ENCODE measurements at places on chromosomes 6 and 20. TPM values are rescaled to one million over a fixed set of nuclear protein-coding genes. Genes with fewer than 3 reads are reported as not detected.
A peak's percentile ranks its signal among the peaks of the same experiment; 100 is the strongest.

Gene HLA-DQB2
- total RNA-seq: not detected

Gene KCNG1
- 2.3 TPM for total RNA-seq

Gene C6orf118
- not detected for total RNA-seq

Gene PLEKHG1
- 19.8 TPM for total RNA-seq

DNA sequence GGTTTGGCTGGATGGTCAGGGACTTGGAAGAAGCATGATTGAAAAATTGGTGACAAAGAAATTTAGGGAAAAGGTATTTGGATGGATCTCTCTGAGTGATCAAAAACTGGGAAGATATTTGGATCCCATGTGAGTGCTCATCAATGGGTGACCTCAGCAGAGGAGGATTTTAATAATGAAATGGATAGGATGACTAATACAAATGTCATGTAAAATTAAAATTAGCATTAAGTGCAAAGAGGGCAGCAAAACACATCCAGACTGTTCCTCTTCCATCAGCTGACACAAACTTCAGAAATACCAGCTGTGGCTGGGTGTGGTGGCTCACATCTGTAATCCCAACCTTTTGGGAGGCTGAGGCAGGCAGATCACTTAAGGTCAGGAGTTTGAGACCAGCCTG is 151.7 kb downstream of the THBS2 start:
- DNase-seq: no peak

- DNase-seq: no peak
Measured at GRCh38 chr6:106112433-106112832, 26.3 kb downstream of the PRDM1 start.

DNA sequence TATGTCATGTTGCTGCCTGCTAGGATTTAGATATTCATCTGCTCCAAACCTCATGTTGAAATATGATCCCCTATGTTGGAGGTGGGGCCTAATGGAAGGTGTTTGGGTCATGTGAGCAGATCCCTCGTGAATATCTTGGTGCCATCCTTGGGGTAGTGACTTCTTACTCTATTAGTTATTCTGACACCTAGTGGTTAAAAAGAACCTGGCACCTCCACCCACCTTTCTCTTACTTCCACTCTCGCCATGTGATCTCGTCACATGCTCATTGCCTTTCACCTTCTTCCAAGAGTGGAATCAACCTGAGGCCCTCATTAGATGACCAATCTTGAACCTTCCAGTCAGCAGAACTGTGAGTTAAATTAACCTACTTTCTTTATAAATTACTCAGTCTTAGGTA is 549.4 kb upstream of the SYNCRIP start:
- DNase-seq: no peak

GRCh38 chr6:48147051-48147450 is 36.1 kb upstream of the PTCHD4 start:
- DNase-seq: no peak

DNA sequence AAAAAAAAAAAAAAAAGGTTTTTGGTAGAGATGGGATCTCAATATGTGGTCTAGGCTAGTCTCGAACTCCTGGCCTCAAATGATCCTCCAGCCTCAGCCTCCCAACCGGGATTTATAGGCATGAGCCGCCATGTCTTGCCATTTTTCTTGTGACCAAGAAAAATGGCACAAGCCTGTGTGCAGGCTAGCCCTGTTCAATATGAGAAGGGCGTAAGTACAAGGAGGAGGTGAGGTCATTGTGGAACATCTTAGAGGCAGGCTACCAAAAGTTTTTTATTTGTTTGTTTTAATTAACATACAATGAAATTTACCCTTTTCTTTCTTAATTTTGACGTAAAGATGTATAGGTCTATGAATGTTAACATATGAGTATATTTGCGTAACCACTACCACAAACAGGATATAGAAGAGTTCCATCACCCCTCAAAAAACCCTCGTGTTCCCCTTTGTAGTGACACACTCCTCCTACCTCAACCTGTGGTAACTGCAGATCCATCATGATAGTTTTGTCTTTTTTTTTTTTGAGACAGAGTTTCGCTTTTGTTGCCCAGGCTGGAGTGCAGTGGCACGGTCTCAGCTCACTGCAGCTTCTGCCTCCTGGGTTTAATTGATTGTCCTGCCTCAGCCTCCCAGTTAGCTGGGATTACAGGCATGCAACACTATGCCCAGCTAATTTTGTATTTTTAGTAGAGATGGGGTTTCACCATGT is 28.3 kb upstream of the KIF3B start:
- no peak for DNase-seq

GRCh38 chr6:161257793-161258457 is 15.9 kb downstream of the AGPAT4 start:
- peak; percentile 92 for DNase-seq

- DNase-seq: no peak
Measured at GRCh38 chr6:143838395-143838794, 4.7 kb upstream of the LTV1 start.

- no peak for DNase-seq
Measured at GRCh38 chr6:20186981-20187380, 25.3 kb downstream of the MBOAT1 start.

DNA sequence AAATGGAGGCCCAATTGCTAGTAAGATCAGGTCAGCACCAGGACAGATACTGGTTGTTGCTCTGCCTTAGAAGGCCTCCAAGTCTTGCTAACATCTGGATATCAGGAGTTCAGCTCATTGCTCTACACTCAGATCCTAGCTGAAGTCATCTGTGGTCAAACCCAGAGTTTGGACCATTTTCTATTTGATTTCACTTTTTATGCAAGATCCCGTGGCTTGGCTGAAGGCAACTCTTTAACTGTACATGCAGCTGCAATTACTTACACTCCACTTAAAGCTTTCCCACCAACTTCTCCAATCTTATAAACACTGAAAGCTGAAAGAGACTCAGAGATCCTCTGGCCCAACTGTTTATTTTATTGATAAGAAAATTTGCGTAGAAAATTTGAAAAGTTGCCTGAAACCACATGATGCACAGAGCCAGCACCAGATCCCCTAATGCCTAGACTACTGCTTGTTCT is 2.7 kb downstream of the SLC17A2 start:
- DNase-seq: no peak

DNA sequence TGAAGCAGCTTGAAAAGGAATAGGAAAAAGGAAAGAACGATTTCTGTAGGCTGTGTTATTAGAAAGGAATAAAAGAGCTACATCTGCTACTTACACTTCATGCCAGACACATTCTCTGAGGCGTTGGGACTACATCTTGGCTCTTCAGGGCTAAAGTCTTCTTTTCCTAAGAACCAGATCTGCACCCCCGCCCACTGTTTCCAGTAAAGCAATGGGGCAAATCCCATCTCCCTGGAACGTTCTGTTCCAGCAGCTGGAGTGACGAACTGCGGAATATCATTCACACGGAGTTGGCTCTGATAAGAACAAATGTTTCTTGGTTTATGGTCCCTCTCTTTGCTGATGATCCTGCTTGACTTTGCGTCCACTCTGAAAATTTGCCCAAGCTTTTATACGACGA is 26.9 kb downstream of the FAM50B start:
- DNase-seq: no peak
